ENCODE measurements at places on chromosomes 1 and 21. TPM values are rescaled to one million over a fixed set of nuclear protein-coding genes. Genes with fewer than 3 reads are reported as not detected.

ADPRS gene
- 72.0 TPM for total RNA-seq

TRNP1 gene
- 6.5 TPM for total RNA-seq

GRCh38 chr1:101233495-101233894 is 3.3 kb upstream of the S1PR1 start:
- H3K27ac ChIP-seq, result no peak overlapping the region
- H3K4me3 ChIP-seq, result no peak overlapping the region
- no peaks in the 10 kb centered on the region for H3K36me3 ChIP-seq
- no peak for DNase-seq
- peaks cover 6% of the 10 kb centered on the region for H3K4me1 ChIP-seq

DNA sequence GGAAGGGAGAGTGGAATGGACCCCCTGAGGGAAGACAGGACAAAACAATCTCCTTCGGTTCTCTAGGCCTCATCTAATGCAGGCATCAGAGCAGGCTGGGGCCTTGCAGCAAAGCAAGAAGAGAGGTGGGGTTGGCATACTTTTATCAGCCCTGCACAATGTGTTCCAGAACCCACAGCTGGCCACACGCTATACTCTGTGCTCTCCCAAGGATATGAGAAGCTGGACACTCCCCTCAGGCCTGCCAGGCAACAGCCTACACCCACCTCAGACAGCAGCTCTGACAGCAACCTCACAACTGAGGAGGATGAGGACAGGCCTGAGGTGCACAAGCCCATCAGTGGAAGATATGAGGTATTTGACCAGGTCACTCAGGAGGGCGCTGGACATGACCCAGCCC is 27.3 kb downstream of the LY9 start:
- no peak overlapping the region for H3K4me3 ChIP-seq
- no peaks in the 10 kb centered on the region for H3K27me3 ChIP-seq
- peaks cover 6% of the 10 kb centered on the region for H3K4me1 ChIP-seq

DNA sequence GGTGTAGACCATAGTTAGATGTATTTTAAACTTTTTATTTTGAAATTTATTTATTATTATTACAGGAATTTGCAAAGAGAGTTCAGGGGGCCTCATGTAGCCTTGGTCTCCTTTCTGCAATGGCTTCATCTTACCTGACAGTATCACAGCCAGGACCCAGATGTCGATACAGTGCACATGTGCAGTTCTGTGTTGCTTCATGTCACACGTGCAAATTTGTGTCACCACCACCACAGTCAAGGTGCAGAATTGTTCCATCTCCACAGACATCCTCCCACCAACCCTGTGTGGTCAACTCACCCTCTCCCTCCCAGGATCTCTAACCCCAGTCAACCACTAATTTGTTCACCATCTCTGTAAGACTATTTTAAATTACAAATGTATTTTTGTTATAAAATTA is 184.5 kb downstream of the CAMTA1 start:
- H3K4me1 ChIP-seq, result no peaks in the 10 kb centered on the region
- no peak overlapping the region for H3K27ac ChIP-seq
- no peak for DNase-seq

DNA sequence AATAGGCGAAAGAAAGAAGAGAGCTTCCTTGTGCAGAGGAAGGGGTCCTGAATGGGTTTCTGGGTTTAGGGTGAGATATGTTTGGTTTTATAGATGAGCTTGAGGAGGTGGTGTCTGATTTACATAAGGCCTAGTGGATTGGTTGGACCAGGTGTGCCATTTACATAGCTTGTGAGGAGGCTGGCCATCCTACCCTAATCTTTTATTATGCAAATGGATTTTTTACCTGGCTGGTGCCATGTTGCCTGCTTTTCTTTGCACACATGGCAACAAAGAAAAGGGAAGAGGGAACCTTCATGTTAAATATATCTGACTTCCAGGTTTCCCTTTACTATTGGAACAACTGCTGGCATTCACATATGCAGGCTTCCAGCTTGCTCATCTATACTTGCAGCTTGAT is 585.3 kb downstream of the PTPRU start:
- no peak for DNase-seq
- no peaks in the 10 kb centered on the region for H3K4me1 ChIP-seq
- H3K27ac ChIP-seq, result no peak overlapping the region
- no peaks in the 10 kb centered on the region for H3K36me3 ChIP-seq
- peaks cover 6% of the 10 kb centered on the region for H3K27me3 ChIP-seq

AMPD1 gene
- total RNA-seq, result not detected

- no peak for DNase-seq
- peaks cover 23% of the 10 kb centered on the region for H3K4me1 ChIP-seq
- peaks cover 38% of the 10 kb centered on the region for H3K36me3 ChIP-seq
- H3K27me3 ChIP-seq, result no peaks in the 10 kb centered on the region
Observed at GRCh38 chr1:202143011-202143767, 1.3 kb downstream of the ARL8A start.

DNA sequence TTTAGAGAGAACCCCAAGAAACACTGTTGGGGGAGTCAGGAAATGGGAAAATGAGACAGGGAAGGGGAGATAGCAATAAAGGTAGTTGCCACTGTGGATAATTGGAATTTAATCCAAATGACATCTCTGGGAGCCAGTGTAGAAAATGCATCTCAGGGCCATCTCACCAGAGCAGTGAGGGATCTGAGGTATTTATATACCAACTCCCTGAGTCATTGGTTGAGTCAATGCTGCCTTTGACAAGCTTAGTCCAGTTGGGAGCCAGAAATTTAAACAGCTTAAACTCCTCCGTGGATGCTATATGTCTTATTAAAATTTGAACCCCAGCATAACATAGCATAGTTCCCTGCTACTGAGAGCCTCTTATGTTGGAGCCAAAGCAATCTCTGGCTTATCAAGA is 140.3 kb downstream of the SLC30A10 start:
- no peaks in the 10 kb centered on the region for H3K27me3 ChIP-seq
- no peaks in the 10 kb centered on the region for H3K36me3 ChIP-seq
- H3K4me3 ChIP-seq, result no peak overlapping the region
- peaks cover 6% of the 10 kb centered on the region for H3K4me1 ChIP-seq
- H3K27ac ChIP-seq, result no peak overlapping the region

DNA sequence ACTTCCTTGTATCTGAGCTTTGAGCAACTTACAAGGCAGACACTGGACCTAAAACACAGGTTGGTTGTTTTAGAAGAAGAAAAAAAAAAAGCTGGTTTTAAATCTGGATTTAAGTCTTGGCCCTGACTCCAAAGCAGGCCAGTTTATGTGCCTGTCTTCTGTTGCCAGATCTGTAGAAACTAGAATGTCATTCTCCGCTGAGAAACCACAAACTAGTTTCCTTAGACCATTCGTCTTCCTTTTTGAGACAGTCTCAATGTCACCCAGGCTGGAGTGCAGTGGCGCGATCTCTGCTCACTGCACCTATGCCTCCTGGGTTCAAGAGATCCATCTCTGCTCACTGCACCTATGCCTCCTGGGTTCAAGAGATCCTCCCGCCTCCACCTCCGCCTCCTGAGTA is 33.9 kb downstream of the APP start:
- H3K4me1 ChIP-seq, result peaks cover 26% of the 10 kb centered on the region
- no peaks in the 10 kb centered on the region for H3K27me3 ChIP-seq
- no peak for DNase-seq
- no peak overlapping the region for H3K27ac ChIP-seq

WDR3 gene
- total RNA-seq, result 31.7 TPM

GRCh38 chr1:21242846-21243245 is 47.4 kb downstream of the ECE1 start:
- H3K27ac ChIP-seq, result no peak overlapping the region
- H3K27me3 ChIP-seq, result no peaks in the 10 kb centered on the region
- peaks cover 29% of the 10 kb centered on the region for H3K4me1 ChIP-seq
- H3K36me3 ChIP-seq, result peaks cover 49% of the 10 kb centered on the region
- DNase-seq, result no peak

GRCh38 chr1:162145280-162145965 is 75.9 kb downstream of the NOS1AP start:
- 0 out of 2 replicates have a peak, but pooled peaks cover 4% of the 10 kb centered on the region for H3K4me1 ChIP-seq
- no peaks in the 10 kb centered on the region for H3K36me3 ChIP-seq
- no peak overlapping the region for H3K27ac ChIP-seq
- DNase-seq, result no peak

DNA sequence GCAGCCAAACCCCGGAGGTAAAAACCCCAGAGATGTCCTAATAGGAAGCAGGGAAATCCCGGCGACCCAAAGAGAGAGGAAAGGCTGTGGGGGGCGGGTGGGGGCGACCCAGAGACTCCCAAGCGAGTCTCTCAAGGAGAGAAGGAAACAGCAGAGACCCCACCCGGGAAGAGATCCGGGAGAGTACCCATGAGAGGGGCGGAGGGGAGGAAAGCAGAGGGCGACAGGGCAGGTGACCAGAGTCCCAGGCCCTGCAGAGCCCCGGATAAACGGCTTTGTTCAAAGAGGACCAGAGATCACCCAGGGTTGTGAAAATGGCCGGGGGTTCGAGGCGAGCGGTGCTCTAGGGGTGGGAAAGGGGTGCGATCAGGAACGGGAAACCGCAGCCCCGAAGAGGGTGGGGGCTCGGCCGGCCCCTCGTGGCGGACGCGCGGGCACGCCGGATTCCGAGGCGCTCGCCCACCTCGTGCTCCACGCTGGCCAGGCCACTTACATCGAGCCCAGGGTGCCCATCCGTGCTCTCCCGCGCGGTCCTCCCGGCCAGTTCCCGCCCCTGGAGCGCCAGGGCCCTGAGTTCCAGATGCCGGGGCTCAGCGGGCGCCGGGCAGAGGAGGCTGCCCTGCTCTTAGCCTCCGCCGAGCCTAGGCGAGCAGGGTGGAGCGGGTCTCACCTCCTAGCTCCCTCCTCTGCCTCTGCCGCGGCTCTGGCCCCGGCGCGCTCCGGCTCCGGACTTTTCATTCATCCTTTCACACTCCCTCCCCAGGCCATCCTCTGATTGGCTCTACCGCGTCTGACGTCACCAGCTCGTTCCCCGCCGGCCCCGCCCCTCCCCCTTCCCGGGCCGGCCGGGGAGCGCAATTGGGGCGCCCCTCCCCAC is 52.3 kb downstream of the RHBG start:
- peak; percentile 76 for DNase-seq
- peaks cover 19% of the 10 kb centered on the region for H3K4me1 ChIP-seq
- peak overlapping the region; percentile 10 for H3K4me3 ChIP-seq
- H3K36me3 ChIP-seq, result no peaks in the 10 kb centered on the region
- peaks cover 94% of the 10 kb centered on the region for H3K27me3 ChIP-seq

Data from SJSA1 (cell line).